SW 1271 (cell line): ENCODE measurements at places on chromosomes 3 and 15.

GRCh38 chr3:191175102-191175501, 23.9 kb upstream of the OSTN start:
- DNase-seq = no peak

DNA sequence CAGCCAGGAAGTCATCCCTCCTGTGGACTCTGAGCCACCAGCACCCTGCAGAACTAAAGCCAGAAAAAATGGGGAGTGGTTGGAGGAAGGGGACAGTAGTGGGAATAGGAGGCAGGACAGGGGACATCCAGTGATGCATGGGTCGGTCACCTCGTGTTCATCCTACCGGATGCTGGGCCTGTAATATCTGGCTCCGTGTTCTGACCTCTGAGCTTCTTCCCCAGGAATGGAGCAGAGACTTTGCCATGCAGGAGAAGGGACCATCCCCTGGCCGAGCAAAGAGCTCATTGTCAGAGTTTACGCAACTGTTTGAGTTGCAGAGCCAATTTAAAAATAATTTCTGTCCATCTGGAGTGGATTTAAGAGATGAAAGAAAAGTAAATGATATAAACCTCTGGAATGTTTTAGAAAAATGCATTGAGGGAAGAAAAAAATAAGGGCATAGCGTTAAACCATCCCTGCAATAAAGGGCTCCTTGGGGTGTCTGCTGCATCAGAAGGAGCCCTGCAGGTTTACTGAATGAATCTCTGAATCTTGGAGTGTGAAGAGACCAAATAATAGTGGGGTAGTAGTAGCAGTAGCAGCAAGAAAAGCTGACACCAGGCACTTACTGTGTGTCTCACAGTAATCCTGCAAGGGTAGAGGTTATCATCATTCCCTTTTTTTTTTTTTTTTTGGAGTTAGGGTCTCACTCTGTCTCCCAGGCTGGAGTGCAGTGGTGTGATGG, 70.9 kb downstream of the AAGAB start:
- DNase-seq = no peak

GRCh38 chr15:42704492-42704926, 32.4 kb downstream of the CDAN1 start:
- DNase-seq = no peak

GRCh38 chr15:92451225-92451825, 57.6 kb downstream of the ST8SIA2 start:
- DNase-seq = peak; percentile 32

- DNase-seq = peak; percentile 33
Observed at GRCh38 chr3:22377421-22377820, 626.4 kb upstream of the ZNF385D start.
